ENCODE measurements at places on chromosomes 5 and 9.

DNA sequence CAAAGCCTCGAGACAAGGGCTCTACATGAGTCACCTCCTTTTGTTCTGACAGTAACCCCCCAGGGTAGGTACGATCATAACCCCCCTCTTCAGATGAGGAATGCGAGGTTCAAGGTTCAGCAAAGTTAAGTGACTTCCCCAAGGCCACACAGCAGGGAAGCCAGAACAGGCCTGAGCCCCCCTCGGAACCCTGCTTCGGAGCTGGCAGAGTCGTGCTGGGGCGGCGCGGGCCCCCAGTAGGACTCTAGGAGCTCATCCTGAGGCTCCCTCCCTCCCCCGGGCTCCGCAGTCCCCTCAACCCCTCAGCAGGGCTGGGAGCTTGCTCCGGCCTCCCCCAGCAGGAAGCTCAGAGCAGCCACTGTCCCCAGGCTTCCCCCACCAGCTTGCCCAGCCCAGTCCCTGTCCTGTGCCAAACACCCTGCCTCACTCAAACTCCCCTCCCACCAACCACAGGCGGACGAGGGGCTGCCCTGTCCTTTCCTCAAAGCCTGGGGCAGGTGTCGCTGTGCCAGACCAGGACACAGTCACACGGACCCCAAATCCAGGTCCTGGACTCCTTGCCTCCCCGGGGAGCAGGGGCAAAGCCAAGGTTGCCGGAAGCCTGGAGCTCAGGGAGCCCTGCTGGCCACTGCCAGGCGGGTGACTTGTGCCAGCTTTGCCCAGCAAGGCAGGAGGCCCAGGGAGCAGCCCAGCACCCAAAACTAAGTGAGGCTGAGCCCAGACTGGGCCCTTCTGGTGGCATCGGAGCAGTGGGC, 5.1 kb downstream of the AGPAT2 start:
- DNase-seq, result no peak

GRCh38 chr9:113427629-113428028, 17.1 kb downstream of the C9orf43 start:
- DNase-seq, result no peak

DNA sequence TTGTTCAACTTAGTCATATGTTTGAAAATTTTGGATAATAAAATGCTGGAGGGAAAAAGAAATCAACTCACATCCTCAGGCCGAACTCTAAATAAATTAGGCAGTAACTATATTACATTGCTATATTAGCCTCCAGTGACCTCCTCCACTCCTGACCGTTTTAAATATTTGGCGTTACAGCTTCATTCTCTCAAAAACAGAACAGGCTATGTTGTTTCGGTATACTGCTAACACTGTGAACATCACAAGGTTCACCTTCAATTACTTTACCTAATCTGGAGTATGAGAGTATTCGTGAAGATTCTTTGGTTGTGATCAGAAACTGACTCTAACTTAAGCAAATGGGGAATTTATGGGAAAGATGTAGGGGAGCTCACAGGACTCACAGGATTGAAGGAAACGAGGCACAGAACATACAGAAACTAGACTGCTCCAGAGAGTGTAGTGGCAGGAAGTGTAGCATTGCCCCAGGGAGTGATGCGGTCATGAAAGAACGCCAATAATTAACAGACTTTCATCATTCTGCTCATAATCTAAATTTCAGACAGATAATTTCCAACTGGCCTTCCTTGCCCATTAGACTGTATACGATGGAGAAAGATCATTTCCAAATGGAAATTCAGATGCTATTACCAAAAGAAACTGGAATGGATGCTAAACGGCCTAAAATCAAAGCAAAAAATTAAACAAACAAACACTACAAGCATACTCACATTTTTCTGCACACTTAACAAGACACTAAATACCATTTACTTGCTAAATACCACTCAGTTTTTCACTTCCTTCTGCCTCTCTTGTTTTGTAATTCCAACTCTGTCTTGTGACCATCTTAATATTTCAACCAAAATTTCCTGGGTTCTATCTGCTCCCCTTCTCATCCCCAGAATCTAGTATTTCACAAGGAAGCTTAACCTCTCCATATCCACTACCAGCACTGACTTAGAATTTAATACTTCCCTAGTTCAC, 110.1 kb upstream of the LPAR1 start:
- DNase-seq, result no peak

- no peak for DNase-seq
Observed at GRCh38 chr5:112192072-112192471, 227.0 kb downstream of the EPB41L4A start.

DNA sequence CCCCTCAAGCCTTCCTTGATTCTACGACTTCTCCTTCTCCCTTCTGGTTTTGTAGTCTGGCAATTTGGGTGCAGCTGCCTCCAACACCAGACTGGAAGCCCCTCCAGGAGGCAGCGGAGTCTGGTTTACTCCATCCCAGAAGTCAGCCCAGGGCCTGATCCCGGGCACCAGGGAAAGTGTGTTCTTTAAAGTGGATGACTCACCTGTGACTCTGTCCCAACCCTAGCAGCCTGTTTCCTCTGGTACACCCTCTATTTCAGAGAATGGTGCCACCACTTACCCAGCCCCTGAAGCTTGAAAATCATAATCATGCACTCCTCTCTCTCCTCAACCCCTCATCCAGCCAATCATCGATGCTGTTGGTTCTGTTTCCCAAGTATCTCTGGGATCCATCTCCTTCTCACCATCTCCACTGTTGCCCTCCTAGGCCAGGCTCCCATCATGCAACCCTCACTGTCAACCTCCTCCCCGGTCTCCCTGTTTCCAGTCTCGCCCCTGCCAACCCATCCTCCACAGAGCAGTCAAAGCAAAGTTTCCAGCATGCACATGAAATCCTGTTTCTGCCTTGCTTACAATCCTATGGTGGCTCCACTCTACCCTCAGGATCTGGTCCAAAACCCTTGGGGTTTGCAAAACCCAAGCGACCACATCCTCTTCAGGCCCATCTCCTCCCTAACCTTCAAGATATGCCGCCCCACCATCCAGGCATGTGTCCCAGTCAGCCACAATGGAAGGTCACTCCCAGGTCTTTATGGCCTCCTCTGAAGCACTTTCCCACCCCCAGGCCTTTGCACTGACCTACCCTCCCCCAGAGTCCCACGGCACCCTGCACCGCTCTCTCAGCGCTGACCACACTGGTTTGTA, 10.5 kb downstream of the LHX6 start:
- DNase-seq, result no peak

DNA sequence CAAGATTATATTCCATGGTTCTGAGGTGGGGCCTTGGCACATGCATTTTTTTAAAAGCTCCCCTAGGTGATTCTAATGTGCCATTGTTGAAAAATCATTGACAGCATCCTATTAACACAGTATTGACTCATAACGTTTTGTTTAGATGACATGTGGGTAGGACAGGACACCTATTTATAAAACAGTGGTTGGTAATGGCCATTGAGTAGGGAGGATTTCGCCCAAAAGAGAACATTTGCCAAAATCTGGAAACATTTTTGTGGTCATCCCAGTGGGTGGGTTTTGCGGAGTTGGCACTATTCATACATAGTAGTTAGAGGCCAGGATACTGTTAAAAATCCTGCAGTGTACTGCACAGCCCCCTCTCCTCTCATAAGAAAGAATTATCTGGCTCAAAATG, 6.4 kb upstream of the CHD1 start:
- no peak for DNase-seq

GRCh38 chr5:42090162-42090561, 165.1 kb downstream of the FBXO4 start:
- DNase-seq, result no peak

DNA sequence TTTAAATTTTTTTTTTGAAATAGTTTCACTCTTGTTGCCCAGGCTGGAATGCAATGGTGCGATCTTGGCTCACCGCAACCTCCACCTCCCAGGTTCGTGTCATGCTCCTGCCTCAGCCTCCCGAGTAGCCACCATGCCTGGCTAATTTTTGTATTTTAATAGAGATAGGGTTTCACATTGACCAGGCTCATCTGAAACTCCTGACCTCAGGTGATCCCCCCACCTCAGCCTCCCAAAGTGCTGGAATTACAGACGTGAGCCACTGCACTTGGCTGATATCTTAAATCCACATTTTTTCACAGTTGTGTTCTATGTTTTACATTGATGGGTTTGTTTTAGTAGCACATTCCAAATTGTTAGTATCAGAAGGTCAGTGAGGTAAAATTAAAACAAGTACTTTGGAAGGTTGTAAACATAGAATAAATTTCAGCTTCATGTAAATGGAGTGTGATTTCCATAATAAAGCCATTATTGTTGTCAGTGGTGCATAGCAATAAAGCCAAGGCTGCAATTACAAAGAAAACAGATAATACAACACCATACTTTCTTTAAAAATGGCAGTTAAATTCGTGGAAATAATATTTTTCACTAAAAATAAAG, 287.2 kb downstream of the ARRDC3 start:
- DNase-seq, result no peak

DNA sequence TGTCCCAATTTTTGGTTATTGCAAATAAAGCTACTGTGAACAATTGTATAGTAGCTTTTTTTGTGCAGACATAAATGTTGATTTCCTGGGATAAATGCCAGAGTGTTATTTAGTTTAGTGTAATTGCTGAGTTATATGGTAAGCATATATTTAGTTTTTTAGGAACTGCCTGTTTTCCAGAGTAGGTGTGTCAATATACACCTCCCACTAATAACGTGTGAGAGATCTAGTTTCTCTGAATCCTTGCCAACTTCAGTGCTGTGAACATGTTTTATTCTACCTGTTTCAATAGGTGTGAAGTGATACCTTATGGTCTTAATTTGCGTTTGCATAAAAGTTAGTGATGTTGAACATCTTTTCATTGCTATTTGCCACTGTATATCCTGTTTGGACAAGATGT, 9.1 kb upstream of the OR2S2 start:
- DNase-seq, result no peak

GRCh38 chr9:133163504-133164172, at the start of gene GBGT1:
Gene GBGT1 (minus strand): TSS chr9:133163914. CDS start chr9:133162412, 1,502 bp downstream.
- DNase-seq, result no peak

DNA sequence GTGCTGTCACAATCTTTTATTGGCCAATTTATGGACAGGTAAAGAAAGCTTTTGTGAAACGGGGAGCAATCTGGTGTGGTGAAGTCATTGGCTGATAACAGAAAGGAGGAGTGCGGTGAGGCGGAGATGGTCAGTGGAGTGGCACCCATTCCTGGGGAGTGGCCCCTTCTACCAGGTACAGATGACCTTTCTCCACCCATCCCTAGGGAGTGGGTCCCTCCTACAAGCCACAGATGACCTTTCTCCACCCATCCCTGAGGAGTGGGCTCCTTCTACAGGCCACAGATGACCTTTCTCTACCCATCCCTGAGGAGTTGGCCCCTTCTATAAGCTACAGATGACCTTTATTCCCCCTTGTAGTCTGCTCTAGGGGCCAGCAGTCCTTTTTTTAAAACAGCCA, 267.6 kb upstream of the IRX2 start:
- DNase-seq, result no peak

DNA sequence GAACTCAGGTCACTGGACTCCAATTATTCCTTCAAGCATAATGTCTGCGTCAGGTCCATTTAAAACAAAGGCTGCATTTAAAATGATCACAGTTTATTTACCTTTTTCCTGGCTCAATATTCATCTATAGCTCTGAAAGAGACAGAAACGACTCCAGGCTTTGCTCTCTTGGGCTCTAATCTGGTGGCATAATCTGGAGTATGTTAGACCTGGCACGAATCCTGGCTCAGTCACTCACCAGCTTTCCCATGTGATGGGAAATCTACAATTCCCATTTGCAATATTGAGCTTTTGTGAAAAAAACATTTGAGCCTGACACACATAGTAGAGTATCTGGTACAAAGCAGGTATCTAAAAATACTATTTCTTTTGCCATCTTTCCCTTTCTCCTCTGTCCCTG, 155.8 kb downstream of the SEMA6A start:
- DNase-seq, result no peak

DNA sequence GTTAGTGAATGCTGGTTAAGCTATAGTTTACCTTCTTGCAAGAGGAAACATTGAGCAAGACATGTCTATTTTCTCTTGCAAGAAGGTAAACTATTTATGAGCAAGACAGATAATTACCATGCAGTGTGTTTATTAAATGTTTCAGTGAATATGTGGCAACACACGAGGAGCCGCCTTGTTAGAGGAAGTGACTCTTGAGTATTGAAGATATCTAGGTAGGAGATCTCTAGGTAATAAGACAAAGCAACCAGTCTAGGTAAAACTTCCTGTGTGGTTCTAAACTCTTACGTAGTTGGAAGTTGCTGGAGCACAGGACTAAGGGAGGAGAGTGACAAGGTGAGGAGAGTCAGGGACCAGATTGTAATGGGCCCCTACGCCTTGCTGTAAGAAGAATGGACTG, 16.8 kb downstream of the SKP2 start:
- no peak for DNase-seq

GRCh38 chr5:178449163-178450070, 140.8 kb downstream of the COL23A1 start:
- DNase-seq, result no peak

- no peak for DNase-seq
Observed at GRCh38 chr5:72137826-72138409, 30.6 kb downstream of the MAP1B start.

DNA sequence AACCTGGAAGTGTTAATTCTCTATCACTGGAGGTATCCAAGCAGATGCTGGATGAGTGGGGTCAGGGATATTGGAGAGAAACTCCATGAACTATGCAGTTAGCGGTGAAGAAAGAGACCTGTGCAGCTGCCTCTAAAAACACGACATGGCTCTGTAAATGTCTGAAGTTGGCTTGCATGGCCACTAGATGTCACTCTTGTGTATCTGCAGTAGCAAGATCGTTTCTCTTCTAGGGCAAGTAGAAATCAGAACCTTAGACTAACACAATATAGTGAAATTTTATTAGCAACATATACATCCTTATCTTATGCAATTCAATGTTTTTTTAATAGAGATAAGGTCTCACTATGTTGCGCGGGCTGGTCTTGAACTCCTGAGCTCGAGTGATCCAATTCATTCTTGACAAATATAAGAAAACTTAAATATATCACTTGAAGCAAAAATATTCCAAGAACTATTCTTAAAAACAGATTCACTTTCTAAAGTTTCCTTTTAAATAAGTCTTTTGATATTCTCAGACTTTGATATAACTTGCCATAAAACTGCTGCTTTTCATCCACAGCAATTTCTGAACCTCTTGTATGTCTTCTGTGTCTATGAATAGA, 2.9 kb downstream of the OR2S2 start:
- DNase-seq, result peak; percentile 84

DNA sequence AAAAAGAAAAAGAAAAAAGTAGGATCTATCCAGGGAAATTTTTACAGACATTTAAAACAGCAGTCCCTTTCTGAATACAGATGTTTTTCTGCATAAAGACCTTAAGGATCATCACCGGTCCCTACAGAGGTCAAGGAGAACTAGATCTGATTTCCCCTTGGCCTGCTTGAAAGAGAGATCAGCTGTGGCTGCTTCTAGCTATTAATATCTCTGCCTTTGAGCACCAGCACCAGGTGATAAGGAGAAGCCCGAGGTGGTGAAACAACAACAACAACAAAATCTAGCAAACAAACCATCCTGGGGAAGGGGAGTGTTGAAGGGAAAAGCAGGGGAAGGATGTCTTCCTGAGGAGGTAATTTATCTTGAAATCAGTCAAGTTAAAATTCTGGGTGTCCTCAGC, 42.1 kb downstream of the ZNF366 start:
- no peak for DNase-seq

- no peak for DNase-seq
Observed at GRCh38 chr5:103307470-103307869, 48.9 kb downstream of the MACIR start.

- DNase-seq, result no peak
Observed at GRCh38 chr9:14908295-14909180, 1.7 kb downstream of the FREM1 start.

Measured in kidney capillary endothelial cell (primary cell).